ENCODE measurements at places on chromosomes 2 and 18. TPM values are rescaled to one million over a fixed set of nuclear protein-coding genes. Genes with fewer than 3 reads are reported as not detected.

The SPATA3 gene
- not detected for total RNA-seq

The CD8B2 gene
- not detected for total RNA-seq

The ZNF396 gene
- total RNA-seq: 0.56 TPM

The PTGR3 gene
- total RNA-seq: 10.1 TPM

The SLC11A1 gene
- 0.19 TPM for total RNA-seq

The EMX1 gene
- total RNA-seq: not detected
